Peyer's patch (tissue), 4 donors: ENCODE measurements at places on chromosomes 5 and 9.

- no peaks in the 10 kb centered on the region for H3K4me1 ChIP-seq
- H3K36me3 ChIP-seq: no peaks in the 10 kb centered on the region
- no peaks in the 10 kb centered on the region for H3K27me3 ChIP-seq
These were observed 74.9 kb upstream of the CER1 start for GRCh38 chr9:14797435-14797834.

- no peaks in the 10 kb centered on the region for H3K4me1 ChIP-seq
- DNase-seq: no peak
- H3K27me3 ChIP-seq: no peaks in the 10 kb centered on the region
- H3K36me3 ChIP-seq: no peaks in the 10 kb centered on the region
- H3K4me3 ChIP-seq: no peak overlapping the region
- no peak overlapping the region for H3K27ac ChIP-seq
These were observed 347.4 kb downstream of the PSAT1 start for GRCh38 chr9:78644359-78644758.

GRCh38 chr5:130520211-130520610, 615.9 kb downstream of the CHSY3 start:
- DNase-seq: no peak
- no peaks in the 10 kb centered on the region for H3K27me3 ChIP-seq
- H3K27ac ChIP-seq: no peak overlapping the region
- H3K36me3 ChIP-seq: no peaks in the 10 kb centered on the region
- H3K4me1 ChIP-seq: no peaks in the 10 kb centered on the region

GRCh38 chr9:14677396-14677795, 15.8 kb downstream of the ZDHHC21 start:
- H3K4me3 ChIP-seq: no peak overlapping the region
- no peak overlapping the region for H3K27ac ChIP-seq
- H3K27me3 ChIP-seq: no peaks in the 10 kb centered on the region
- H3K4me1 ChIP-seq: no peaks in the 10 kb centered on the region

GRCh38 chr9:131499254-131499767, 3.4 kb upstream of the POMT1 start:
- no peaks in the 10 kb centered on the region for H3K27me3 ChIP-seq
- H3K36me3 ChIP-seq: peaks cover 50% of the 10 kb centered on the region
- H3K4me3 ChIP-seq: no peak overlapping the region
- no peak for DNase-seq
- H3K4me1 ChIP-seq: no peaks in the 10 kb centered on the region

- H3K4me1 ChIP-seq: no peaks in the 10 kb centered on the region
- H3K36me3 ChIP-seq: no peaks in the 10 kb centered on the region
- no peak overlapping the region for H3K4me3 ChIP-seq
- H3K27me3 ChIP-seq: no peaks in the 10 kb centered on the region
These were observed 71.1 kb upstream of the SLC44A1 start for GRCh38 chr9:105173306-105173705.

DNA sequence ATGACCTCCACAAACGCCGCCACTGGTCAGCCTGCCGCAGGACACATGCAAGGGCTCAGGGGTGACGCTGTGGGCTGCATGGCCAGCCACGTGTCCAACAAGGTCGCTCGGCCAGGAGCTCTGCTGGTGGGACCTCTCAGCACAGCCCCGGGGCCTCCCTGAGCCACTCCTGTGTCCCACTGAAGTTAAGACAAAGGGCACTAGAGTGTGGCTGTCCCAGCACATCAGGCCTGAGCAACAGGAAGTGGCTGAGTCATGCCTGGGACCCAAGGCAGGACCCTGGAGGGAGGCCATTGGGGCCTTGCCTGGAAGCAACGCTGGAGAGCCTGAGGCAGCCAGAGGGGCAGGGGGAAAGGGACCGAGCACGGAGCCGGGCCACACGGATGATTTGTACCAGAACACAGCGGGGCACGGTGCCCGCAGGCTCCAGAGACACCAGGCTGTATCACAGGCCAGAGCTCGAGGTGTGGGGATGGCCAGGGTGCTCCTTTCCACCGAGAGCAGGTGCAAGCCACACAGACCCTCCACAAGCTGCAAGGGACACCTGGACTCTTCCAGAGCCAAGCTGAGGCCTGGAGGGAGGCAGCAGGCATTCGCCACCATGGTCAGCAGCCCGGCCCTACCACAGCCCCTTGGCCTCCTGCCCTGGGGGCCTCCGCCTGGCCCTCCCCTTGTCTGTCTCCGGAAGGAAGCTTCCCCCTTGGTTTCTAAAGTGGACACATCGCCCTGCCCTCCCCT, 6.5 kb upstream of the TMEM210 start:
- no peak for DNase-seq
- H3K27ac ChIP-seq: no peak overlapping the region
- H3K4me1 ChIP-seq: no peaks in the 10 kb centered on the region
- H3K27me3 ChIP-seq: no peaks in the 10 kb centered on the region

DNA sequence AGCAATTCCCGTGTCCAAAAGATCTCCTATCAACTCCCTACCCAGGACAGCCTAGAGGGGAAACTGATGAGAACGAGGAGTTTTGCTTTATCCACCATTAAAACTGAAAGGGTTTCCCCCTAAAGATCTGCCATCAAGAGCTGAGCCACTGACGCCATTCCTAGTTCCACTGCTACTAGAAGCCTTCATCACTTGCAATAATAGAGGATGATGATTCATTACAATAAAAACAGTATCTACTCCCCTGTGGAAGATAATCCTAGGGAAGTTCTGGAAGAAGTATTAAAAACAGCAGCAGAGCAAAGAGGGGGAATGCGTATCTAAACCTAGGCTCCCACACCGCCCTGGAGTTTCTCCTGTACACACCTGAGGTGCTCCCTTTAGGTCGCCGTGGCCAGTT, 394.5 kb downstream of the BNC2 start:
- H3K4me1 ChIP-seq: no peaks in the 10 kb centered on the region
- no peaks in the 10 kb centered on the region for H3K36me3 ChIP-seq
- no peak for DNase-seq
- no peak overlapping the region for H3K4me3 ChIP-seq
- no peaks in the 10 kb centered on the region for H3K27me3 ChIP-seq

DNA sequence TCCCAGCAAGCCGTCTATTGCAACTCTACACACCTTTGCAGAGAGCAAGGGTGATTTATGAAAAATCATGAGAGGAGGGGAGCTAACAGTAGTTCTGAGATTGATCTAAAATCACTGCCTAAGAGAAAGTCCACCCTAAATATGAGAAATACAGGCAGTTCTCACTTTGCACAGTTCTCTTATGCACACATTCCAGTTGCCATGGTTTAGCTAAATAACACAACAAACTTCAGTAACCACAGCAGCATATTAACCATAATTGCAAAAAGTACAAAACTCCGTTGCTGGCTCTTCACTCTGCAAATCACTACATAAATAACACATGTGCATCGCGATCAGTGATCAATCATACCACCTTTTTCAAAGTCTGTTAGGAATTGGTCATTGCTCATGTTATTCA, 31.1 kb downstream of the PGGT1B start:
- no peak overlapping the region for H3K4me3 ChIP-seq
- DNase-seq: no peak
- no peaks in the 10 kb centered on the region for H3K4me1 ChIP-seq
- no peaks in the 10 kb centered on the region for H3K27me3 ChIP-seq
- no peak overlapping the region for H3K27ac ChIP-seq

GRCh38 chr9:138024131-138024530, 146.5 kb downstream of the CACNA1B start:
- peak; percentile 39 for DNase-seq
- no peaks in the 10 kb centered on the region for H3K4me1 ChIP-seq
- H3K27ac ChIP-seq: no peak overlapping the region
- no peaks in the 10 kb centered on the region for H3K36me3 ChIP-seq
- H3K4me3 ChIP-seq: no peak overlapping the region

DNA sequence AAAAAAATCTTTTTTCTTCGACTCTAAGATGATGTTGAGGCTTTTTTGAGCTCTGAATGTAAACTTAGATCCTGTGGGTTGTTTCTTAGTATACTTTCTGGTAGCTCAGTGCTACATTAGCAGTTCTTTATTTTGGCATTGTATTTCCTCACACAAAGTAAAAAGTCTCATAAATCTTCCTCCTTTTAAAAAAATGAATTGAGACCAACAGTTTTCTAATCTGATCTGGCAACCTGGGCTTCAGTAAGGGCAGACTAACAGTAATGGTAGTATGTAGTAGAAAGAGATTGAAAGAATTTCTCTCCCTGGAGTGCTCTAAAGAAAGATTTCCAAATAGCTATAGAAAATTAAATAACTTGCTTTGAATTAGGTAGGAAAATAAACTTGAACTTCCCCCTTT, 31.4 kb downstream of the ZCCHC7 start:
- H3K36me3 ChIP-seq: no peaks in the 10 kb centered on the region
- no peak for DNase-seq
- no peak overlapping the region for H3K27ac ChIP-seq
- H3K27me3 ChIP-seq: no peaks in the 10 kb centered on the region

- no peaks in the 10 kb centered on the region for H3K36me3 ChIP-seq
- no peak for DNase-seq
- H3K27ac ChIP-seq: peak overlapping the region; percentile 74
- H3K4me3 ChIP-seq: no peak overlapping the region
- H3K27me3 ChIP-seq: no peaks in the 10 kb centered on the region
These were observed 1.2 kb downstream of the ASPN start for GRCh38 chr9:92480986-92481633.

GRCh38 chr5:154358516-154359220, 87.1 kb upstream of the SAP30L start:
- no peaks in the 10 kb centered on the region for H3K27me3 ChIP-seq
- DNase-seq: no peak
- no peaks in the 10 kb centered on the region for H3K36me3 ChIP-seq
- H3K4me1 ChIP-seq: no peaks in the 10 kb centered on the region

GRCh38 chr5:39256477-39257235, 37.3 kb upstream of the FYB1 start:
- H3K4me1 ChIP-seq: peaks cover 6% of the 10 kb centered on the region
- no peak overlapping the region for H3K27ac ChIP-seq
- no peak for DNase-seq
- H3K27me3 ChIP-seq: no peaks in the 10 kb centered on the region
- H3K4me3 ChIP-seq: no peak overlapping the region

DNA sequence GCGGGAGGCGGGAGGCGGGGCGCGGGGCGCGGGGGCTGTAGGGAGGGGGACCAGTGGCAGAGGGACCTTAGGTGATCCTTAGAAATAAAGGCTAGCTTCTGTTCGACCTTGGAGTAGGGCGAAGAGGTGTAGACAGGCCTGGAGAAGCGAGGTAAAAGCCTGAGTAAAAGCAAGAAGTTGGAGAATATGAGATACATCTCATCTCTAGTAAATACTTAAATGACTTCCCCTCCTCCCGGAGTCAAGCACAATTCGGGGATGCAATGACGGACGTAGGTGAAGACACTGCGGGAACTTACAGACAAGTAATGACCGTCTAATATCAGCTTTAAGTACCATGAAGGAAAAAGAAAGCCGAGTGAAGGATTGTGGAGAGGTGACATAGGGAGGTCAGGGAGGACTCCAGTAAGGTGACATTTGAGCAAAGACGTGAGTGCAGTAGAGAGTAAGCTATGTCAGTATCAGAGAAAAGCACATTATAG, 466 bp downstream of the SMC2 start:
- no peaks in the 10 kb centered on the region for H3K36me3 ChIP-seq
- peaks cover 4% of the 10 kb centered on the region for H3K4me1 ChIP-seq
- H3K27me3 ChIP-seq: no peaks in the 10 kb centered on the region
- H3K27ac ChIP-seq: peak overlapping the region; percentile 91
- peak overlapping the region; percentile 73 for H3K4me3 ChIP-seq

GRCh38 chr9:132931178-132931735, 13.2 kb downstream of the TSC1 start:
- no peak overlapping the region for H3K4me3 ChIP-seq
- H3K4me1 ChIP-seq: no peaks in the 10 kb centered on the region
- no peaks in the 10 kb centered on the region for H3K27me3 ChIP-seq
- H3K27ac ChIP-seq: no peak overlapping the region

DNA sequence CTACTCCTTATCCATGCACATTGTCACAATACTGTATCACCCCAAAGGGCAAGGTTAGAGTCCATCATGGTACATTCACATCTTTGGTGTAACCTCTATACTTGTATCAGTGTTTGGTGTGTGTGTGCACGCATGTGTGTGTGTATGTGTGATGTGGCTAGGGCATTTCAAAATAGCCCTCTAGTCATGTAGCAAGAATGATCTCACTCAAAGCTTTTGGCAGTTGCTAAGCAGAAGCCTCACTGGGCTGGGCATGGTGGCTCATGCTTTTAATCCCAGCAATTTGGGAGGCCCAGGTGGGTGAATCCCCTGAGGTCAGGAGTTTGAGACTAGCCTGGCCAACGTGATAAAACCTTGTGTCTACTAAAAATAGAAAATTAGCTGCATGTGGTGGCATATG, 245.3 kb downstream of the ADGRV1 start:
- H3K27ac ChIP-seq: no peak overlapping the region
- DNase-seq: no peak
- H3K4me3 ChIP-seq: no peak overlapping the region

GRCh38 chr9:74001382-74001781, 495.8 kb upstream of the RORB start:
- no peaks in the 10 kb centered on the region for H3K36me3 ChIP-seq
- H3K27ac ChIP-seq: no peak overlapping the region
- H3K27me3 ChIP-seq: no peaks in the 10 kb centered on the region
- H3K4me1 ChIP-seq: no peaks in the 10 kb centered on the region

DNA sequence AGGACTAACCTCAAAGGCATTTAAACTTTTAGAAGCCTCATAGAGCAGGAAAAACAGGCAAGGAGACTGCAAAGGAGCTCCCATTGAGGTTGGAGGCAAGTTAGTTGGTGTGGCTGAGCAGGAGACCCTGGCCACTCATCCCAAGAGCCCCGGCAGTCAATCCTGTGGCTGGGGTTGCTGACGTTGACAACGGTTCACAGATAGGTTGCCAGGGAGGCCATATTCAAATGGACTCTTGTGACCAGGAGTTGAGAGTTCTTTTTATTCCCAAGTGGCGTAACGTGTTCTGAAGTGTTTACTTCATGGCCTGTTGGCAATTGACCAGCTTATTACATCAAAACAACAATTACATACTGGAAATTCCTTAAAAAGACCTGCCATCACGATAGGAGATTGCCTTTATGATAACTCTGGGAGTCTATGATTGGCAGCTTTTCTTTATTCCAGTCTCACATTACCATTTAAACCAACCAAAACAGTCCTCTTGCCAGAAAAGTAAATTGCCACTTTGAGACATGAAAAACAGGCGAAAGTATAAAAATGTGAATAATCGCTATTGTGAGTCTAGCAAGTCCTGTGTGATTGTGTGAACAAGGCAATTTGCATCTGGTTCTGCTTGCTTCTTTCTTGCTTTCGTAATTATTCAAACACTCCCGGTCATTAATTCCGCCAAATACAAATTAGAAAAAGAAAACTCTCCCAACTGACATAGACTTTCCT, 394.9 kb downstream of the MED10 start:
- H3K4me3 ChIP-seq: no peak overlapping the region
- no peaks in the 10 kb centered on the region for H3K4me1 ChIP-seq
- no peak for DNase-seq
- H3K27me3 ChIP-seq: no peaks in the 10 kb centered on the region
- H3K36me3 ChIP-seq: no peaks in the 10 kb centered on the region
- H3K27ac ChIP-seq: no peak overlapping the region
